ENCODE measurements at places on chromosomes 12 and 14.

- DNase-seq, result no peak
These were observed 36.4 kb upstream of the GARIN6 start for GRCh38 chr12:99611117-99611516.

DNA sequence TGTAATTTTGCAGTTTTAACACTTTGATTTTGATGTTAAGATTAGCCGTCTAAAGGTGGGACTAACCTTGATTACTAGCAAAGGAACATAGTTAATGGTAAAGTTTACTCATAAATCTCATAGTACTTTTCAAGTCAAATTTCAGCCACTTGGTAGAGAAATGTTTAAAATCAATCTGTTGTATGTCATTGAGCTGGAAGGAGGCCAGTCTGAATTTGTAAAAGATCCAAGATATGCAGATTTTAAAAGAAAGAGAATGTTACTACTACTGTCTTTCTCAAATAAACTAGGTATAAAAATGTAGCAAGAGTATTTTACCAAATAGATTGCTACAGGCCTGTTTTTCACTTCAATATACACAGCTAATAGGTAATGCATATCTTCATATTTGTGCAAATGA is 600.8 kb upstream of the SEL1L start:
- no peak for DNase-seq

DNA sequence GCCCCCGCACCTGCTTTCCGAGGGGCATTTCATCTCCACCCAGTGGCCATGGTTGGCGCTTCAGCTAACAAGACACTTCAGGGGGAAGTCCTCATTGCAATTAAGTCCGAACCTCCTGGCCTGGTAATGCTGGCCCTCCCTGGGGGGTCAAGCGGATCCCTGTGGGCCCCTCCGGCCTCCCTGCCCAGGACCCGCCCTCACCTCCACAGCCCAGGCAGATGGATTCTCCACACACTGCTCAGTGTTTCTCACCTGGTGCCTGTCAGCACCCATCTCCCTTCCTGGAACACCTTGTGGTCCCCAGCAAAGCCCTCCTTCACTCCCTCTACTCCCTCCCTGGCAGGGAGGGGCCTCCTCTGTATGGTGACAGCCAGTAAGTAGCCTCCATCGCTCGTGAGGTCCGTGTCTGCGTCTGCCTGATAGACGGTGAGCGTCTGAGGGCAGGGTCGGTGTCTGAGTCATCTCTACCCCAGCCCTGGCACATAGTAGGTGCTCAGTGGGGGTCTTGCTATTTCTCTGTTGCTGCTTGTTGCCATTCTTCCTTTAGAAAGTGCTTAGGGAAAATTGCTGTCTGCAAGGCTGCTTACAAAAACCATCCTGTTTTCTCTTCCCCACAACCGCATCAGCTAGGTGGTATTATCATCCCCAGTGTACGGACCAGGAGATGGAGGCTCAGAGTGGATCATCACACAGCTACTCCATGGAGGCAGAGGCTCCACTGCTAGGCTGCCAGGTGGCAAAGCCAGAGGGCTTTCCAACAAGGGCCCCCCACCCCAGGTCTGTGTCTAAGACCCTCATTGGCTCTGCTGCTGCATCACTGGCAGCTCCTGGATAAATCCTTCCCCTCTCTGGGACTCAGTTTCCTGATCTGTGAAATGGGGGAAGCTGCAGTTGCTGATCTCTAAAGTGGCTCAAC is 39.7 kb upstream of the EML1 start:
- no peak for DNase-seq

- no peak for DNase-seq
These were observed 128.8 kb downstream of the ADGRD1 start for GRCh38 chr12:131082290-131083194.

DNA sequence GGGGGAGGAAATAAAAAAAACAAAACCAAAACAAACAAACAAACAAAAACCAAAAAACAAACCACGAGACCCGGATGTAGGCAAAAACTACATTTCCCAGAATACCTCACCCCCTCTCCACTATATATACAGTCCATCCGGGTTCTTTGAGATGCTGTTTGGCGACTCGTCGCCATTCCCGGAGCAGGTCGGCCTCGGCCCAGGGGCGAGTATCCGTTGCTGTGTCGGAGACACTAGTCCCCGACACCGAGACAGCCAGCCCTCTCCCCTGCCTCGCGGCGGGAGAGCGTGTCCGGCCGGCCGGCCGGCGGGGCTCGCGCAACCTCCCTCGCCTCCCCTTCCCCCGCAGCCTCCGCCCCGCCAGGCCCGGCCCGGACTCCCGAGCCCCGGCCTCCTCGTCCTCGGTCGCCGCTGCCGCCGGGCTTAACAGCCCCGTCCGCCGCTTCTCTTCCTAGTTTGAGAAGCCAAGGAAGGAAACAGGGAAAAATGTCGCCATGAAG is at the start of gene RNF10:
RNF10 (plus strand) TSS at position 154 of the 500 bp plus-strand sequence. CDS start 456 bp downstream, outside the sequence.
- peak; percentile 88 for DNase-seq

GRCh38 chr12:128857133-128857763 is 4.0 kb downstream of the GLT1D1 start:
- no peak for DNase-seq

- peak; percentile 66 for DNase-seq
These were observed 4.7 kb downstream of the FAM161B start for GRCh38 chr14:73945159-73945670.

DNA sequence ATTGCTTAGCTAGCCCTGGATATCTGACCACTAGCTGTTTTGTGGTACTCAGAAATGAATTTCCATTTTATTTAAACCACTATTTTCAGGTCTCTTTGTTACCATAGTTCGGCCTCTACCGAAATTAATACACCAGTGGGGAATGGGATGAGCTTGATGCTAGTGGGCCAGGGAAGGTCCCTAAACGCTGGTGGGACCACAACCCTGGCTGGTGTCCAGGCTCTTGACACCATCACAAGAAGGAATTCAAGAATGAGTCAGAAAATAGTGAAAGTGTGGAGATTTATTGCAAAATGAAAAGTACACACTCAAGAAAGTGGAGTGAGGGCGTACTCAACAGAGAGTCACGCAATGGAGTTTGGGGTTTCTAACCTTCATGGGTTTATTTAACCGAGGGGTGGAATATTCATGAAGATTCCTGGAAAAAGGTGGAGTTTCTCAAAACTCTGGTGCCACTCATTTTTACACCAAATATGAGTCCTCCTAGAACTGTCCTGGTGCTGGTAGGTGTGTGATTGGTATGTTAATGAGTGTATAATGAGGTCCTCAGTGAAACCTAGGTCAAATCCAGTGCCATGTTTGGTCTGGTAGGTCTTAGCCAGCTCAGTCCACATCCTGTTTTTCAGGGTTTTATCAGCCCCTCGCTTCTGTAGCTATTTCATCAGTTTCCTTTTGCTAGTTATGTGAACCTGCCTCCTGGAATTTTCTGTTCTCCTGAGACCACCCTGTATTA is 38.9 kb upstream of the LRP6 start:
- no peak for DNase-seq

DNA sequence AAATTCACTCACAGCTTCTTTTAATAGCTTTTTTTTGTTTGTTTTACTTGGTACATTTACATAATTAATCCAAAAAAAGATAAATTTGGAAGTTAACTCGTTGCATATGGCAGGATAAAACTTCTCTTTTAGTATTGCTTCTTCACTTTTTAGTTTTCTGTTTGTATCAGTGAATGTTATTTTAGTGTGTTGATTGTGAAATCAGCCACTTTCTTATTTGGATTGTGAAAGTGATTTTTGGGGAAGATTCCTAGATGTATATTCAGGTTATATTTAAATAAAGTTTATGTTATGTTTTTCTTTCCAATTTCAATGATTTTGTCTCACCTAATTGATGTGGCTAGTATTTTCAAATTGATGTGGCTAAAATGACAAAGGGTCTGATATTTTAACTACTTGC is 693.9 kb upstream of the MGAT4C start:
- DNase-seq, result no peak

- DNase-seq, result no peak
These were observed 5.4 kb downstream of the SERPINA11 start for GRCh38 chr14:94447206-94447605.

DNA sequence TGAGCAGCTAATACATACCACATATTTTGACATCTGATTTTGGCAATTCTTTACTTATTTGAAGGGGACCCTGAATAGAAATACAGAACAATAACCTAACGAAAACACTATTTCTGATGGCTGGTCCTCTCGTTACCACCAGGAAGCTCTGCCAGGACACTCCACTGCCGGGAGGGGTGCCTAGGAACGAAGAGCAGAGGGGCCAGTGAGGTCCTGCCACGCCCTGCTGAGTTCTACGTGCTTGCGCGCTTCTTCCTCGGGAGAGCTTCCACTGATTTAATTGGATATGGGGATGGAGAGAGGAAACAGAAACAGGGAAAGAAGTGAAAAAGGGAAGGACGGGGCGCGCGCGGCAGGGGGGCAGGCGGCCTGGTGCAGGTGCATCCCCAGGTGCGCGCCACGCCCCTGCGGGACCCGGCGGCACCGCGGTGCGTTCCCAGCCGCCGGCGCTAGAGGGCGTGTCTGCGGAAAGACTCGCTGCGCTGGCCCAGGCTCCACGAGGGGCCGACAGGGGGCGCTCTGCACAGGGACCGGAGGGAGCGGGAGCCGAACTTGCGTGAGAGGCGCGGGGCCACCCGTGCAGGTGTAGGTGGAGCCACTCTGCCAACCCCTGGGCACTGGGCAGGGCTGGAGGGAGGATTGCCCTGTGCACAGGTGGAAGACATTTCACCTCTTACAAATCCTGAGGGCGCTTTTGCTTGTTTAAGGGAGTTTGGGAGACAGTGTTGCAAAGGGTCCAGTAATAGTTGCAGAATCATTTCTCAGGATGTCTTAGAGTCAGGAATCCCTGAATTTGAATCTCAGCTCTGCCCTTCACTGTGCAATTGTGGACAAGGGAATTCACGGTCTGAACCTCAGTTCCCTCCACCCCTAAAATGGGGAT is 986.3 kb upstream of the TMEM132C start:
- DNase-seq, result peak; percentile 74

DNA sequence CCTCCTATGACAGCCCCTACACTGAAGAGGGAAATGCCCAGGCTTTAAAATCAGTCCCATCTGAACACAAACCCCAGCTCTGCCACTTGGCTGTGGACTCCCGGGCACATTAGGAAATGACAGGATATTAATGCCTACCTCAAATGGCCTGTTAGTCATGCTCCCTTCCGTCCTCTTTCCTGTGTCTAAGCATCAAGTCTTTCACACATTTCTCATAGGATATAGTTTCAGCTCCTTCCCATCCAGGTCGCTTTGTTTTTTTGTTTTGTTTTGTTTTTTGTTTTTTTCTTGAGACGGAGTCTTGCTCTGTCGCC is 16.1 kb downstream of the PLEK2 start:
- no peak for DNase-seq

DNA sequence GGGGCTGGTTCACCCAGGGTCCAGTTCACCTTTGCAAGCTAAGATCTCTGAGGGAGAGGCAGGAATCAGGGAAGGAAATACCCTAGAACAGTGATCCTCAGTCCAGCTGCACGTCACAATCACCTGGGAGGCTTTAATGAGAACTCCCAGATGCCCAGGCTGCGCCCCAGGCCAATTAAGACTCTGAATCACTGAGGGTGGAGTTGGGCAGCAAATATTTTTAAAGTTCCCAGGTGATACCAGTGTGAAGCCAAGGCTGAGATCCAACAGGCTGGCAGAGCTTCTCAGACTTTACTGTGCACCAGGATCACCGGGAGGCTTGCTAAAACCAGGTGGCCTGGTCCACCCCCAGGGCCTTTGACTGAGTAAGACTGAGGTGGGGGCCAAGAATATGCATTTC is 23.8 kb downstream of the MYL2 start:
- DNase-seq, result no peak

- no peak for DNase-seq
These were observed 447.2 kb downstream of the APAF1 start for GRCh38 chr12:99092100-99092851.

GRCh38 chr14:88128816-88129215 is 123.9 kb downstream of the GPR65 start:
- DNase-seq, result no peak

DNA sequence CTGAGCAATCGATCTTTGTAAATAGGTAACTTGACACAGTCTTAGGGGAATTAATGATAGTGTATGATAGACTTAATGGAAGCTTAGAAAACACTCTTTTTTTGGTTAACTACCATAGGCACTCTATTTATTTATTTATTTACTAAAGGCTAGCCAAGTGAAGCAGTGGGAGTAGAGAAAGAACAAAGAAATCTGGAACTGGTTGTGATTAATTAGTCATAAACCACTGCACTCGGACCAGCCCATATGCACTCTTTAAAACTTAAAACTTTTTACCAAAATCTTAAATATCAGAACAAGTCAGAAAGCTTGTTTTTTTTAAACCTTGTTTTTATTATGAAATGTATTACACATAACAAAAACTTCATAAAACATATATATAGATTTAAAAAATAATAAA is 49.5 kb upstream of the SRP54 start:
- DNase-seq, result no peak

- no peak for DNase-seq
These were observed 104.2 kb upstream of the RMST start for GRCh38 chr12:97358361-97358760.

- DNase-seq, result no peak
These were observed 848.7 kb downstream of the NRXN3 start for GRCh38 chr14:79018836-79019235.

- DNase-seq, result no peak
These were observed 62.3 kb upstream of the TMEM132C start for GRCh38 chr12:128204711-128205110.

DNA sequence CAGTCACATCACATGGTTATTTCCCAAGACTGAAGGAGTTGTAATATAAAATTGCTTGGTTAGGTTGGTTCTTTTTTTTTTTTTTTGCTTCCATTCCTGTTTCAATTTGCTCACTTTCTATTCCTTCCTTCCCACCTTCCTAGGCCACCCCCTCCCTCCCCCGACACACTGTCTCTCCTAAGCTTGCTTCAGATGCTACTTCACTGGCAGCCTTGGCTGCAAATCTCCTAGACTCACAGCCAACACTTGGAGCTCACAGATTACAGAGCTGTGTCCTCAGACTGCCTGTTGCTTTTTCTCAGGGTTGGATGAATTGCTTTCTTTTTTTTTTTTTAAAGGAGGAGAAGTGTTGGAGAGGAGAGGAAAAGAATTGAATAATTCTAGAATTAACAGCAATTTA is 77.3 kb upstream of the GRIN2B start:
- DNase-seq, result no peak

- no peak for DNase-seq
These were observed 73.8 kb downstream of the ACADS start for GRCh38 chr12:120799243-120800045.

- no peak for DNase-seq
These were observed 24.9 kb downstream of the LGALS3 start for GRCh38 chr14:55153951-55154350.

DNA sequence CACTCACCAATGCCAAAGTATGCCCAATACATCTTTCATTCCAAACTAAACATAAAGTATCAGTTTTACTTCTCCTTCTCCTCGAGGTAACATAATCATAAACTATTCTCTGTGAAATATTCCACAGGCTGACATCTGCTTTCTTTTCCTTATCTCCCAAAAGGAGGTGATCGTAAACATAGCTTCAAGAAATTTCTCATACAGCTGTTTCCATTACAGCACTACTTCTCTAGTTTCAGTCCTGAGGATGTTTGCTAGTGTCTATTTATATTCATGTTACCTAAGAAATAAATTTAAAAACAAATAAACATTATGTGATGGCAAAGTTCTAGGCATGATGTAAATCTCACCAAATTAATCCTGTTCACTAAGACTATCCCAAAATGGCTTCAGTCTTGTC is 90.1 kb upstream of the CPSF6 start:
- DNase-seq, result no peak
